ENCODE measurements at places on chromosomes 4 and X. TPM values are rescaled to one million over a fixed set of nuclear protein-coding genes. Genes with fewer than 3 reads are reported as not detected.

GRCh38 chrX:31058284-31058683 is 13.6 kb downstream of the FTHL17 start:
- DNase-seq: no peak

MAGEA11 gene
- not detected for total RNA-seq

DNA sequence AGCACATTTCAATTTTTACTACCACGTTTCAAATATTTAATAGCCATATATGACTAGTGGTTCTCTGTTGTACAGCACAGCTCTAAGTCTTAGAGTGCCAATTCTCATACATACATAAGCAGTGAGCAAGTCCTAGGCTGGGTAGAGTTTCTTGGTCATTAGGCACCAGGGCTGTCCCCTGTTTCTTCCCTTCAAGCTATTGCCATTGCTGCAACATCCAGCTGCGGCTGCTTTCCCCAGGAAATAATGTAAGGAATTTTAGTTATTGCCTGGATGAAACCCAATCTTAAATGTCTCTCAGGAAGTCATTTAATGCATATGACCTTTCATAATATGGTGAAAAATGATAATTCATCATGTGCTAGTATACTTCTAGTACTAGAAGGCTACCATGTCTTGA is 74.1 kb upstream of the PPP3CA start:
- no peak for DNase-seq

DNA sequence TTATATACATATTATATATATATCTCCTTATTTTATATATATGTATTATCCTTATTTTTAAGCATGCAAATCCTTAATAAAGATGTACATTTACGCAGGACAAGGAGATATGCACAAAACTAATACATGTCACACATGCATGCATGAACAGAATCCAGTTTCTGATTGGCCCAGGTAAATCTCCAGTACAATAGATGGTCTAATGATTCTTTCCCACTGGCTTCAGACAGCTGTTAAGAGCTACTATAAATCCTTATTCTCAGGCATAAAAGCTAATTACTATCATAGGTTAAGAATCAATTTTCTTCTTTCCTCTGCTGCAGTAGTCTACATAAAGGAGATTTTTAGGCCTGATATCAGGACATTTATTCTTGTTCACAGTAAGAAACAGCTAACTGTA is 689.8 kb downstream of the KCTD8 start:
- DNase-seq: no peak

GRCh38 chr4:128818442-128818841 is 8.9 kb downstream of the JADE1 start:
- no peak for DNase-seq

DNA sequence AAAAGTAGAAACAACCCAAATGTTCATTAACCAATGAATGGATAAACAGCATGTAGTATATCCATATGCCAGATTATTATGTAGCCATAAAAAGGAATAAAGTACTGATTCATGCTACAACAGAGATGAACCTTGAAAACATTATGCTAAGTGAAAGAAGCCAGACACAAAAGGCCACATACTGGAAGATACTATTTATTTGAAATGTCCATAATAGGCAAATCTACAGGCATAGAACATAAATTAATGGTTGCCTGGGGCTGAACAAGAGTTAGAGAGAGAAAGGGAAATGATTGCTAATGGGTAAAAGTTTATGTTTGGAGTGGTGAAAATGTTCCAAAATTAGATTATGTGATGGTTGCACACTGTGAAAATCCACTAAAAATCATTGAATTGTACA is 44.4 kb downstream of the IL13RA2 start:
- DNase-seq: no peak

GRCh38 chrX:153981771-153982533 is 9.4 kb downstream of the TMEM187 start:
- DNase-seq: no peak

GRCh38 chr4:157076578-157076947 is 613 bp downstream of the GLRB start:
- DNase-seq: no peak

TLR10 gene
- total RNA-seq: not detected

DNA sequence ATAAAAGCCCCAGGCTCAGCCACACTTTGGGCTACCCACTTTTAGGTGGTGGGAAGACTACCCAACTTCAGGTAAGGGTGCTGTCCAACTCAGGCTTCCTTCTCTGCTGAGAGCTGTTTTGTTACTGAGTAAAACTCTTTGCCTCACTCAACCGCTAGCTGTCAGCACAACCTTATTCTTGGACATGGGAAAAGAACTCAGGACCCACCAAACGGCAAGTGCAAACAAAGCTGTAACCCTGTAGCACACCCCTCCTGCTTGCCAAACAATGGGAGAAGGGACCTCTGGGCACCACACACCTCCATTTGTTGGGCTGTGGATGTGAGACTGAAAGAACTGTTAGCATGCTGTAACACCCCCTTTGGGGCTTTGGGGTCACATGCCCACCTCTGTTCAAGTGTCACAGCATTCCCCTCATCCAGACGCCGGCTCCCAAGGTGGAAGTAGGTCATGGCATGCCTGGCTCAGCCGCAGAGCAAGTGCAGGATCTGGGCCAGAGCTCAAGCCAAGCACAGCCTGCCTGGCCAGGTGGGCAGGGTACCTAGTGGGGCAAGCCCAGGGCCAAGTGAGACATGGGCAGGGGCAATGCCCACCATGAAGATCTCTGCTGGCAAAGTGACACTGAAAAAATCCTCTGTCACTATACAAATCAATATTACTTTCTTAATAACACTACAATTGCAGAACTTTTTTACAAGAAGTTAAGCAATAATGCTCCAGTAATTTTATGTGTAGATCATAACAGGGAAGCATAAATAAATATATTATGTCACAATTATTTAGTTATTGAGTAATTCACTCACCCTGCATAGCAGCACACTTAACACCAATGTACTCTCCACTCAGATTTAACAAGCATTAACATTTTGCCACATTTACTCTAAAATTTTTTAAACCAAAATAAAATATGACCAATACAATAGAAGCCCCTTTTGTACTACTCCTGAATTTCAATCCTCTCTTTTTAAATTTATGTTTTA is 107.2 kb downstream of the TBCK start:
- no peak for DNase-seq

DNA sequence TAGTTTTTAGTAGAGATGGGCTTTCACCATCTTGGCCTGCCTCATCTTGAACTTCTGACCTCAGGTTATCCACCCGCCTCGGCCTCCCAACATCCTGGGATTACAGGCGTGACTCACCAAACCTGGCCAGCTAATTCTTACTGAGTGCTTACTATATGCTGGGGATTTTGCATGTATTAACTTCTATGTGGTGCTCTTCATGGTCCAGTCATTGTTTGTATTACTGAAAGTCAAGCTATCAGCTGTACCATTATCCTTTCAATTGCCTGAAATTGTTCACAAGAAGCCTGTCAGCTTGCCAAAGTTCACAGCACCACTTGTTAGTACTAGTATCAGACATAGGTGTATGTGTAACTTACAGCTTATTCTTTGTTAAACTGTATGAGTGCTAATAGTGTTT is 1272.1 kb downstream of the ARAP2 start:
- no peak for DNase-seq

- DNase-seq: no peak
These were observed 120.6 kb downstream of the SPRY1 start for GRCh38 chr4:123517176-123517575.

- no peak for DNase-seq
These were observed 55.5 kb downstream of the LEF1 start for GRCh38 chr4:108113229-108113628.

GPR119 gene
- not detected for total RNA-seq
